ENCODE measurements at places on chromosomes 2 and 18.
A peak's percentile ranks its signal among the peaks of the same experiment; 100 is the strongest.

- DNase-seq: no peak
Measured at GRCh38 chr2:9554921-9555296, 721 bp downstream of the ADAM17 start.

- DNase-seq: no peak
Measured at GRCh38 chr2:106566050-106566449, 78.9 kb downstream of the CD8B2 start.

DNA sequence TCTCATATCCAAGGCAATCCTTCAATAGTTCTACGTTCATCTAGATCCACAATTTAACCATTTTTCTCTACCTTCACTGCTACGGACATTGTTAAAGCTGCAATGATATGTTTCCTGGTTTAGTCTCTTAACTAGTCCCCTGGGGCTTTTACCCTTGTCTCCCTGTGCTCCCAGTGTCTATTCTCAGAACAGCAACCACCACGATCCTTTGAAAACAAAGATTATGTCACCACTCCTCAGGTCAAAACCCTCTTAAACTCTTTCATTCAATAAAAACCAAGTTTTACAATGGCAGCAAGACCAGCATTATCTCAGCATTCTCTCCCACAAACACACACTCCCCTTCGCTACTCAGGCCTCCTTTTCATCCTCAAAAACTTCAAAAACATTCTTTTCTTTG lies 298.2 kb upstream of the CHST9 start:
- DNase-seq: no peak

GRCh38 chr18:78977637-78978348 lies 1.8 kb upstream of the SALL3 start:
- peak; percentile 64 for DNase-seq

GRCh38 chr2:190478572-190479195 lies 55.8 kb downstream of the NEMP2 start:
- DNase-seq: no peak

- DNase-seq: no peak
Measured at GRCh38 chr2:232626584-232626983, 6.8 kb upstream of the EFHD1 start.

DNA sequence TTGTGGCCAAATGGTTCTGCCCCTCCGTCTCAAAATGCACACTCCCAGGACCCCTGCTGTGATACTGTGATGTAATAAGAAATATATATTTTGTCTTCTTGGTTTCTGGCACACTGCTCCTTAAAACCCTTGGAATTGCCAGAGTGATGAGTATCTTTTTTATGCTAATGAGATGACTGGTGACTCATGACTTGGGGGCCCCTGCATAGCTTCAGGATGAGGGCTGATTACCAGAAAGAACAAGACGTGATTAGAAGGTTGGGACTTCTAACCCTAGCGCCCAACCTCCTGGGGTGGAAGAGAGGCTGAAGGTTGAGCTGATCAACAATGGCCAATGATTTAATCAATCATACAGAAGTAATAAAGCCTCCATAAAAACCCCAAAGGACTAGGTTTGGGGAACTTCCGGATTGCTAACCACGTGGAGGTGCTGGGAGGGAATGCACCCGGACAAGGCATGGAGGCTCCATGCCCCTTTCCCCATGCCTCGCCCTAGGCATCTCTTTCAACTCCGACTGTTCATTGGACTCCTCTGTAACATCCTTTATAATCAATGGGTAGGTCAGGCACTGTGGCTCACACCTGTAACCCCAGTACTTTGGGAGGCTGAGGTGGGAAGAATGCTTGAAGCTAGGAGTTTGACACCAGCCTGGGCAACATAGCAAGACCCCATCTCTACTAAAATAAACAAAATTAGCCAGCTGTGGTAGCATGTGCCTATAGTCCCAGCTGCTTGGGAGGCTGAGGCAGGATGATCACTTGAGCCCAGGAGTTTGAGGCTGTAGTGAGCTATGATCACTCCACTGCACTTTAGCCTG lies 89.1 kb downstream of the HS1BP3 start:
- DNase-seq: no peak

DNA sequence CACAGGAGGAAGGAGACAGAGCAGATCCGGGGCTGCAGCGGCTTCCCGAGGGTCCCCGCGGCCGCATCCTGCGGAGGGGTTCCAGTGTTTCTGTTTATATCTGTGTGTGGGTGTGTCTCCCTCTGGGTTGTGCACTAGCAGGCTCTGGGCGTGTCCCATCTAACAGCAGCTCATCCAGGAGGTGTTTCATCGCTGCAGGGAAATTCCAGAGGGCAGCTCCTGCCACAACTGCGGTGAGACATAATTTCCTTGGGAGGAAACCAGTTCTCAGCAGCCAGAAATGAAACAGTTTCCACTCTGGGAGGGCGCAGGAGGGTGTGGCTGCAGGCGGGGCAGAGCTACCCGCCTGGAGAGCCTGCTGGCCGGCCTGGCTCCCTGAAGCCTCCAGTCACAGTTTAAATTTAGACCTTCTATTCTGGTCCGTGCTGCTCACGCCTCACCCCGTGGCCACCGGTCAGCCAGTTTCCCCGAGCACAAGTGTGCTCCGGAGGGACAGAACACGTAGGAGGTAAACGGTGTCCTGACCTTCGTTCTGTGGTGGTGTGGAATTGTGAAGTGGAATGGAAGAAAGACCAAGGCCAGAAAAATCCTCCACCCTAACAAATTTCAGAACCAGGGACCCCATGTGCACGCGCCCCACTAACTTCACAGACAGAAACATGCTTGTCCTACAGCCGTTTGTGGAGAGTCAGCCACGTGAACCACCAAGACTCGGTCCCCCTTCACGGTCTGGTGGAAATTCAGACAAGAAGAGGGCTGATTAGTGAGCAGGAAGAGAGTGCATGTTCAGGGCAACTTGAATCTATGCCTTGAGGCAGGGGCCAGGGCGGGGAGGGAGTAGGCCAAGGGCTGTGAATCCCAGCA lies 50.2 kb downstream of the TEX44 start:
- DNase-seq: no peak

GRCh38 chr2:168624028-168624427 lies 168.0 kb downstream of the CERS6 start:
- DNase-seq: no peak

DNA sequence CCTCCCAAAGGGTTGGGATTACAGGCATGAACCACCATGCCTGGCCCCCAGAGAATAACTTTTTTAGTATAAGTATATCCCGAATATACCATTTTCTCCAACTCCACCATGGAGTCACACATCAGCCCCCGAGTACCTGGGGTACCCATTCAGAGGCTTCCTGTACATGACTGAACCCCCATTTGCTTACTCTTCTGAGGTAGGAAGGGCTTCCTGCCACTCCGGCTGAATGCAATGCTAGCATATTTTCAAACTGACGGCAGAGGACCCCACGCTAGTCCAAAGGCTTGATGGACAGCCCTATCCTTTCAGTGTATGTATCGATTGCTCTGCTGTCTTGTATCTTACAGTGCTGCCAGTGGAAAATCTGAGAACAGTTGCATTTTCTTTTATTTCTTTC lies 220.6 kb upstream of the SH3BP4 start:
- DNase-seq: peak; percentile 14

DNA sequence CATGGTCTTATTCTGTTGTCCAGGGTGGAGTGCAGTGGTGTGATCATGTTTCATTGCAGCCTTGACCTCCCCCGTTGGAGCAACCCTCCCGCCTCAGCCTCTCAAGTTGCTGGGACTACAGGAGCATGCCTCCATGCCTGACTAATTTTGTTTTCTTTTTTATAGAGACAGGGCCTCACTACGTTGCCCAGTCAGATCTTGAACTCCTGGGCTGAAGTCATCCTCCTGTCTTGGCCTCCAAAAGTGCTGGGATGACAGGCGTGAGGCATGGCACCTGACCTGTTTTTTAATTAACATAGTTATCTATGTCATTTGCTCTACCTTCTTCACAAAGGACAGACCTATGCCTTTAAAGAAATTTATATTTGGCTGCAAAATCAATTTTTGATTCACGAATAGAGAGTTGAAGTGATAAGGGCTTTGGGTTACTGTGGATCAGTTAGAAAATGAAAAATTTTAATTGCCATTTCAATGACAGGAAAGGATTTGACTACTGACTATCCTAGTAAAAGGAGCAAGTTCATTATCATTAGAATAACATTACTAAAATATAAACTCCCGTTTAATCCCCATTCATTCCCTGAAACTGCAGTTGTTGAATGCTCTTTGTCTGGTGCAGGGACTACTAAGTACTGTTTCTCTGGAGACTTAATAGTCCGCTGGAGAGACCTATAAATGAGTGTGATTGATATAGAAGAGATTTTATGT lies 3.7 kb downstream of the RNF138 start:
- no peak for DNase-seq

- DNase-seq: no peak
Measured at GRCh38 chr2:102449370-102449974, 23.6 kb upstream of the SLC9A4 start.

GRCh38 chr2:9665898-9666297 lies 35.1 kb upstream of the YWHAQ start:
- DNase-seq: no peak

- no peak for DNase-seq
Measured at GRCh38 chr2:145601361-145601925, 1081.5 kb upstream of the ZEB2 start.

- DNase-seq: no peak
Measured at GRCh38 chr2:118032169-118033013, 18.5 kb upstream of the CCDC93 start.

- no peak for DNase-seq
Measured at GRCh38 chr2:151481744-151482143, 72.0 kb downstream of the RIF1 start.

All from ecto neural progenitor cell (in vitro differentiated cells).